Right renal cortex interstitium (tissue), 3 donors: ENCODE measurements at places on chromosomes 3 and 15.

DNA sequence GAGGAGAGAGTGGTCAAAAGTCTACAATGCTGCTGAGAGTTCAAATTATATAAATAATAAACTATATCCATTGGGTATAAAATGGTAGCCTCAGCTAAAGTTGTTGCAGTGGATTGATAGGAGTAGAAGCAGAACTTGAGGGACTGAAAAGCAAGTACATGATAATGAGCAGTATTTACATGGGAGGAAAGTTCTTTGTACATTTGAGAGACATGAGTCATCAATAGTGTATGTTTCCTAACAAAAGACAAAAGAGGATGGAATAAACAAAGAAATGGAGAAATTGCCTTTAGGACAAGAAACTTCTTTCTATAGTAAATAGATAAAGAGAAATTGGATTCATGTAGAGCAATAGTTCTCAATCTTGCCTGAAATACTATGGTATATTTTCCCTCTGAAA lies 110.0 kb upstream of the PLSCR5 start:
- no peak for DNase-seq

GRCh38 chr3:106428565-106428994 lies 559.8 kb upstream of the CBLB start:
- DNase-seq = no peak

DNA sequence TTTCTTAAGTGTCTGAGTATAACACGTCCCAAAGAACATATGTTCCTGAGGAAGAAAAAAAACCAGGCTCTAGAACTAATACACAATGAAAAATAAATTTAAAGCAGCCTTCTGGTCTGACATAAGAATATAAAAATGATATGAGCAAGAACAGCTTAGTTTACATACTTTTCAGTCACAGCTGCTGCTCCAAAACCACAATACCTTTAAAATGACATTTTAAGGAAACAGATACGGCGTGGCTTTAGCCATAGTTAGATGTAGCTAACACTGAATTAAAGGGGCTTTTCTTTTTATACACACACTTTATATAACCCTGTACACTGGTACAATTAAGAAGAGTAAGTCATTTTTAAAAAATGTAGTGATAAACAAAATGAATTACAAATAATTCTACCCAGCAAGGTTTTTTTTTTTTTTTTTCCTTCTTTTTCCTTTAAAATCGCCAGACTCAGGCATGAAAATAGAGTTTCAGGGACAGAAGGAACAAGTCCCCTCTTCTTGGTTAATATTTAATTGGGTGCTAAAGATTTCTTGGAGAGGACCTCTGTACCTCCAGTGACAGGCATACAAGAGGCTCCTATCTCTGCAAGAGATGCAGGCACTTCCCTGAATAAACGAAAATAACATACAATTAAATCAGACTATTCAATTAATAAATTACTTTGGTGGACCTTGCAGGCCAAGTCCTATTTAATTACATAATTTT lies 265.6 kb downstream of the FOXP1 start:
- no peak for DNase-seq

GRCh38 chr15:83919319-83919830 lies 265.5 kb downstream of the ADAMTSL3 start:
- no peak for DNase-seq

DNA sequence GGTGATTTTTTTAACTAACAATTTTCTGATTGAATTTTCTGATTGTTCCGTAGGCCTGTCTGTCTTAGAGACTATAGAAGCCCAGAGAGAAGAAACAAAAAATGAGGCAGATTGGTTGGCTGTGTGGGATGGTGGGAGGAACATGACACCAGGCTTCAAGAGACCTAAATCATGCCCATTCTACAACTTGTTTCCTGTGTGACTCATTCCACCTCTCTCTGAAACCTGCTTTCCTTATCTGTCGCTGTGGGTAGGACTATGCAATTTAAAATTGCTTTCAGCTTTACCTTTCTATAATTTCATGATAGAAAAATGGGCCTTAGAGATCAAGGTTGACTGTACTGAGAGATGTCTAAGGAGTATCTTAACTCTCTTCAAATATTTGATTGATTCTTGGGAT lies 44.5 kb downstream of the OXNAD1 start:
- no peak for DNase-seq

- DNase-seq = no peak
Measured at GRCh38 chr15:68335655-68336054, 58.1 kb downstream of the FEM1B start.

- no peak for DNase-seq
Measured at GRCh38 chr3:877001-877400, 215.8 kb upstream of the CNTN6 start.

- no peak for DNase-seq
Measured at GRCh38 chr3:48478626-48479555, 25.1 kb downstream of the SHISA5 start.

DNA sequence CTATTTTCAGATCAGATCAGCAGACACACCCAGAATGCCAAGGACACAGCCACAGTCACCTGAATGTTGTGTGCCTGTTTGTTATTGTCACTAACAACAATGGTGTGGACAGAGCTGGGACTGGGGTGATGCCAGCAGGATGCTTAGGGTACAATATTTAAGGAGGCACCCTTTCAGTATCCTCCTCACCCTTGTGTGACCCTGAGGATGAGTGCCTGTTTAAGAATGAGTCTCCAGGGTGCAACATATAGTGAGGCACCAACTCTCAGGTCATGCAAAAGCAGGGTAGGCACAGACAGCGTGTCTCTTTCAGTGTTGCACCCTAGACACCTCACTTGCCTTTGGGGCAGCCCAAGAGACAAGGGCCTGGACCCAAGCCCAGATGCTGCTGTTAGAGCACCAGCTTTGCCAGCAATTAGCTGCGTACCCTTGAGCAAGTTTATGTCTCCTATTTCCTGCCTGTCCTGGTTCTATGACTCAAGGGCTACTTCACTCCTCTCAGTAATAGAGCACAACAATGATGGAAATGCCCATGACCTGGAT lies 122.6 kb downstream of the AQP9 start:
- DNase-seq = no peak

GRCh38 chr15:45641374-45641781 lies 6.5 kb downstream of the SQOR start:
- no peak for DNase-seq

DNA sequence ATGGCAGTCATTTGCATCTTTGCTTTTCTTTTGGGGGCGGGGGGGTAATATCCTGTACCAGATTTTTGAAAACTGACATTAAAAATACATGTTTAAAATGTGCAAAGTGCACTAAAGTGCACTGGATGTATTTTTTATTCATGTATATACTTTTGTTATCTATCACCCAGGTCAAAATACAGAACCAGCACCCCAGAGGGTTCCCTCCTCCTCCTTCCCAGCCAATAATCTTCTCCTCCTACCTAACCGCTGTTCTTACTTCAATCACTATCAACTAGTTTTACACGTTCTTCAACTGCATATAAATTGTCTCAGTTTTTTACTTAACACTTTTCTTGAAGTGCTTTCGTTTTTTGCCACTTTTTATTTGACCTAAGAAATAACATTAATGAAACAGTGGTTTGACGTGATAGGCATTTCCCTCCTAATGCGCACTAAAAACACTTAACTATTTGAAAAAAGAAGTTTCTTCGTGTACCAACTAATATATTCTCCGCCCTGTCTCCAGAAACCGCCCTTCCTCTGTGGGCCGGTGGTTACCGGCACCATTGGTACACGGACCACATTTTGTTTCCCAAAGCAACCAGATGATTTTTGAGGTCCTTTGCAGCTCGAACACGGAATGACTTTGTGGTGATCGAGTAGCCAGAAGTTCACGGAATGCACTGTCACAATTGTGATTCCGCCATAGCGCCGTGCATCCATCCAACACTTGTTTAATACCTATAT lies 836 bp upstream of the AKAP13 start:
- no peak for DNase-seq

DNA sequence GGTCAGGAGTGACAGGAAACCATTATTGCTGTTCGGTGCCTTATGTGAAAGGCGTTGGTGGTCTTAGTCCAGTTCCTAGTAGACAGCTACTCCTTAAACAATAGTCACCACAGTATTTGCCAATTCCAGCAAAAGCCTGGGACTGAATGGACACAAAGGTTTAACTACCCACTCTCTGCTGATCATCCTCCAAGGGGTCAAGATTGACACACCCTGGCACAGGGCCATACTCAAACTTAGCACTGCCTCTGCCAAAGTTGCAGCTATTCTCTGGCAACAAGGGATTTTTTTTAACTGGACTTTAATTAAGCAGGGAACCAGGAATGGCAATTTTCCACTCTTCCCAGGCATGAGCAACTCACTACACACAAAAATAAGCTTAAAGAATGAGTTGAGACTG lies 193.9 kb downstream of the NLGN1 start:
- no peak for DNase-seq

- no peak for DNase-seq
Measured at GRCh38 chr3:179687967-179688535, 35.2 kb downstream of the USP13 start.

DNA sequence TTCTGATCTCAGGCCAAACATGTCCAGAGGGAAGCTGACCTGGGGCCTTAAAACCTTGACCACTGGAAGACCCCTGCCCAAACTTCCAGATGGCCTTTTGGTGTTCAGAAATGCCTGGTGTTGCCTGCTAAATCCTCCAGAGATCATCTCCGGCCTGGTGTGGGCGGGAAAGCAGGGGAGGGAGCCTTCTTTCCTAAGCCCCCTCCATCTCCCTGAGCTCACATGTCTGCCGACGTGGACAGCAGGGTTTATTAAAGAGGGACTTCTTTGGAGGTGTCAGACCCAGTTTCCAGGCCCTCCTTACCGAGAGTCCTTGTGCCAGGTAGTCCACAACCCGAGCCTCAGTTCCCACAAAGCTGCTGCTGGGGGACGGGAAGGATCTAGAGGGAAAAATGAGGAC lies 55.9 kb upstream of the SLC6A1 start:
- no peak for DNase-seq

DNA sequence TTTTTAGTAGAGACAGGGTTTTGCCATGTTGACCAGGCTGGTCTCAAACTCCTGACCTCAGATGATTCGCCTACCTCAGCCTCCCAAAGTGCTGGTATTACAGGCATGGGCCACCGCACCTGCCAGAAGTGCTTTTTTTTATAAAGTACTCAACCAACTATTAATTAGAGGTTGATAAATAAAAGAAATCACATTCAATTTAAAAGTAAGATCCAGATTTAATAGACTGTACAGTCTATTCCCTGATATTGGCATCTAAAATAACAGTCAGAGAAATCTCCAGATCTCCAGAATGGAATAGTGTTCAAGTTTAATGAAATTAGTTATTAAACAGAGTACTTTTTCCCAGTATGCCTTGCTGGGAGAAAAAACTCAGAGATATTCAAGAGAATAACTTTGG lies 142.9 kb upstream of the SLC2A2 start:
- no peak for DNase-seq

- DNase-seq = no peak
Measured at GRCh38 chr3:63354160-63354559, 76.1 kb downstream of the SYNPR start.

- no peak for DNase-seq
Measured at GRCh38 chr3:129514110-129514509, 14.3 kb upstream of the RHO start.

- DNase-seq = no peak
Measured at GRCh38 chr3:114608293-114608692, 314.5 kb downstream of the TIGIT start.

DNA sequence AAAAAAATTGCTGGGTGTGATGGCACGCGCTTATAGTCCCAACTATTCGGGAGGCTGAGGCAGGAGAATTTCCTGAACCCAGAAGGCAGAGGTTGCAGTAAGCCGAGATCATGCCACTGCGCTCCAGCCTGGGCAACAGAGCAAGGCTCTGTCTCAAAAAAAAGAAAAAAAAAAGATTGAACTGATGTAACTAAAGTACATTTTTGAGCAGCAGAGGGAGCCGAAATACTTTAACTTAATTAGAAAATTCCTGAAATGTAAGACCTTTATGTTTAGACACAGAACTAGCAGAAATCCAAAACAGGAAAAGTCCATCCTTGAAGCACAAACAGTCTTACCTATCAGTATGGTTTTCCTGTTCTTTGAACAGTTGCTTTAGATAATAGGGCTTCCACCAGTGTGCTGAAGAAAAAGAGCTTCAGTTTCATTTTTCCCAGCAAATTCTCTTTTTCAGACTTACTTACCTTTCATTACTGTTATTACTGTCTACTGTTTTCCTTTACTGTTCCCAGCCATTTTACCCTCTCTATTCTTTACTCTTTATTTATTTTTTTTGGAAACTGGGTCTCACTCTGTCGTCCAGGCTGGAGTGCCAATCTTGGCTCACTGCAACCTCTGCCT lies 33.4 kb upstream of the ZNF609 start:
- no peak for DNase-seq

GRCh38 chr3:60669636-60670035 lies 581.6 kb downstream of the FHIT start:
- no peak for DNase-seq

DNA sequence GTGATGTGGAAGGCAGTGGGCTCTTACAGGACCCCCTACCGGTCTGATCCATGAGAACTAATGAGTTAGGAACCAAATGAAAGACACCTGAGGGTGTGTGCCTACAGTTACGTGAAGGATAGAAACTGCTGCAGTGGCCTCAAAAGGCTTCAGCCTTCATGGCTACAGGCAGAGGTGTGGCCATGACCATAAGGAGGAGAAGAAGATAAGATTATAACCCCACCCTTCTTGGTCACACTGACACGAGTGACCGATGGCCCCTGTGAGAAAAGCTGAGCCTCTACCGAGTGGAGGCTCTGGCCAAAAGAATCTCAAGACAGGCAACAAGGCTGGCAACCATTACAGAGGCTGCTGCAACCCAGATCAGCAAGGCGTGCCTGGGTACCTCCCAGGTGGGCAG lies 6.3 kb downstream of the RFT1 start:
- no peak for DNase-seq

GRCh38 chr15:64193971-64194370 lies 31.1 kb upstream of the PPIB start:
- no peak for DNase-seq

- no peak for DNase-seq
Measured at GRCh38 chr15:96369825-96370621, 39.5 kb downstream of the NR2F2 start.

GRCh38 chr15:62382046-62382445 lies 217.0 kb upstream of the C2CD4B start:
- DNase-seq = no peak

DNA sequence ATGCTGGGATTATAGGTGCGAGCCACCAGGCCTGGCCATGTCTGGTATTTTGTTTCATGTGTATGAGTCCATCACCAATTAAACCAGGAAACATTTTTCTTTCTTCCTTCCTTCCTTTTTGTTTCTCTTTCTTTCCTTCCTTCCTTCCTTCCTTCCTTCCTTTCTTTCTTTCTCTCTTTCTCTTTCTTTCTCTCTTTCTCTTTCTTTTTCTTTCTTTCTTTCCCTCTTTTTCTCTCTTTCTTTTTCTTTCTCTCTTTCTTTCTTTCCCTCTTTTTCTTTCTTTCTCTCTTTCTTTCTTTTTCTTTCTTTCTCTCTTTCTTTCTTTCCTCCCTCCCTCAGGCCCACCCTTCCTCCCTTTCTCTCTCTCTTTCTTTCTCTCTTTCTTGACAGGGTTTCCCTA lies 83.4 kb downstream of the SLC9A9 start:
- no peak for DNase-seq

DNA sequence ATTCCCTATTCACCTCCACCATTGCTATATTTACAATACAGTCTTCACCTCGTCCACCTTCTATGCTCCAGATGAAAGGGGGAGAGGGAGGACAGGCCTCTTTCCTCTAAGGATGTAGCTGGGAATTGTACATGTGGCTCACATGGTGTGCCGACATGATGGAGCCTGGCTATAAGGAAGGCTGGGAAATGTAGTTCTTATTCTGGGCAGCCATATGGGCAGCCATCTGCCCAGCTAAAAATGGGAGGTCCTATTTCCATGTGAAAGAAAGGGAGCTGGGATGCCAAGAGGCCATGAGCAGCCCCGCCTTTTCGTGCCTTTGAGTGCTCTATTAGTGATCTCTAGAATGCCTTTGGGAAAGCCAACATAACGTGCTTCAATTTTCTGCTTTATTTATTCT lies 27.1 kb upstream of the MGLL start:
- DNase-seq = no peak
